ENCODE measurements at places on chromosomes 13 and 19. TPM values are rescaled to one million over a fixed set of nuclear protein-coding genes. Genes with fewer than 3 reads are reported as not detected.

The ERICH6B gene
- not detected for total RNA-seq

The IZUMO2 gene
- not detected for total RNA-seq

The CGB5 gene
- not detected for total RNA-seq

The VAV1 gene
- total RNA-seq = not detected

The COG6 gene
- total RNA-seq = 12.4 TPM

The CNN1 gene
- not detected for total RNA-seq

The PIP5K1C gene
- 33.5 TPM for total RNA-seq

The ONECUT3 gene
- not detected for total RNA-seq

The MEF2B gene
- total RNA-seq = 0.10 TPM

The NXNL1 gene
- total RNA-seq = not detected

The TTC9B gene
- total RNA-seq = not detected

The SYT5 gene
- total RNA-seq = not detected

Data from mammary microvascular endothelial cell (primary cell).